ENCODE measurements at places on chromosomes 7 and 10. TPM values are rescaled to one million over a fixed set of nuclear protein-coding genes. Genes with fewer than 3 reads are reported as not detected.

The PDK4 gene
- total RNA-seq = 3.1 TPM

The WBP1L gene
- 28.8 TPM for total RNA-seq

The DMBT1 gene
- total RNA-seq = under 0.01 TPM

DNA sequence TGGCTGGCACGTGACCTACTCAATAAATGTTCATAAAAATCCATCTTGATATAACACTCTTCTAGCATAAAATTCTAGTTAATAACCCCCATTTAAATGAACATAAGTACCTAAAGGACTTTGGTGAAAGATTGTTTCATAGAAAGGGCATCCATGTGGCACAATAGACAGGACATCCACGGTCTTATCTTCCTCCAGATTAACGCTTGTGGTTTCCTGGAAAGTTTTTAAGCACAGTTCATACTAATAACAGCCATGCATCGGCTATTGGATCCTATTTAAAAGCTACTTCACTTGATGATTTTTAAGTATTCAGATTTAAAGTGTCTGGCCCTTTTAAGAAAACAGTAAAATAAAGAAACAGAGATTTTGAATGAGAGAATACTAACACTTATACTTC, 288.3 kb downstream of the AHR start:
- no peak for DNase-seq
- H3K4me1 ChIP-seq = no peaks in the 10 kb centered on the region

DNA sequence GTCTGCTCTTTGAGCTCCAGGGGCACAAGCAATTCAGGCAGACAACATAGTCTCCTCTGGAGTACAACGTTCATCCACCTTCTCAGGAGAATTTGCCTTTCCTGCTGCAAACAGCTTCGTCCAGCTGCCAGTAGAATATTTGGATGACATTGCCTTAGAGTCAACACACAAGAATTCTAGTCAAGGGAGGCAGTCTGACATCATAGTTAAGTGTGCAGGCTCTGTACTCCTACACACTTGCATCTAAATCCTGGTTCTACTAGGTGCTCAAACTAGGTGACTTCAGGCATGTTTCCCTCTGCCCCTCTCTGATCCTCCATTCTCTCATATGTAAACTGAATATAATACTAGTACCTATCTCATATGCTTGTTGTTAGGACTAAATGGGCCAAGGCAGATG, 314.8 kb downstream of the HPSE2 start:
- peak overlapping the region; percentile 30 for H3K27ac ChIP-seq
- no peaks in the 10 kb centered on the region for H3K36me3 ChIP-seq
- H3K27me3 ChIP-seq = no peaks in the 10 kb centered on the region
- no peak overlapping the region for H3K4me3 ChIP-seq

DNA sequence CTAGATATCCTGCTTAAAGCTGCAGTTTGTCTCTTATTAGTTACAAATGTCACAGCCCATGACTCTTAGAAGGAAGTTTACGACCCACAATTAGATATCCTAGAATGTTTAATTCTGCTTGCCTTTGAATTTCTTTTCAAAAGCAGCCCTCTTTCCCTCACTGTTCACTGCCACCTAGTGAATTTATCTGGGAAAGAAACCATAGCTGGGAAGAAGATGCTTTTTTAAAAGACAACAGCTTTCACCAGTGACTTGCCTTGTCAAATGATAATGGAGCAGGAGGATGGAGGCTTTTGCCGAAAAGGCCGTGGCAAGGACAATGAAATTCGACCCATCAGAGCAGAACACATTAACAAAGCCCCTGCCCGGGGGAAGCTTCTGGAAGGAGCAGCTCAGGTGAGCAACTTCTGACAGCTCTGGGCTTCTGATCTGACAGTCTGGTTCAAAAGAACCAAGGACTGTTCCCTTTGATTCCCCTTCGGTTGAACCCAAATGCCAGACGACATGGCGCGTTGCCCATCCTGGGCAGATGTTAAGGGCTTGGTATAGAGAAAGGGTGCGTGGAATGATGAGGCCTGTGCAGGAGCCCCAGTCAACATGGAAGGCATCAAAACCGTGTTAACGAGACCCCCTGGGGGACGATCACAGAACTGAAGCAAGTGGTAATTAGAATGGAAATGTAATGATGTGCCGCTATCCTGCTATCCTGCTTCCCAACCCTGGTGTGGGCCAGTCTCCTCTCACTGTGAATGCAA, 236.8 kb downstream of the FRMD4A start:
- no peaks in the 10 kb centered on the region for H3K36me3 ChIP-seq
- DNase-seq = peak; percentile 40
- no peak overlapping the region for H3K27ac ChIP-seq
- H3K4me3 ChIP-seq = no peak overlapping the region
- H3K4me1 ChIP-seq = no peaks in the 10 kb centered on the region

- H3K4me1 ChIP-seq = no peaks in the 10 kb centered on the region
- H3K27me3 ChIP-seq = no peaks in the 10 kb centered on the region
- DNase-seq = no peak
- peaks cover 6% of the 10 kb centered on the region for H3K36me3 ChIP-seq
Measured at GRCh38 chr7:149171892-149172533, 23.3 kb upstream of the ZNF282 start.

Data from fibroblast of lung (primary cell).